ENCODE measurements at places on chromosomes 16 and 17. TPM values are rescaled to one million over a fixed set of nuclear protein-coding genes. Genes with fewer than 3 reads are reported as not detected.

DNA sequence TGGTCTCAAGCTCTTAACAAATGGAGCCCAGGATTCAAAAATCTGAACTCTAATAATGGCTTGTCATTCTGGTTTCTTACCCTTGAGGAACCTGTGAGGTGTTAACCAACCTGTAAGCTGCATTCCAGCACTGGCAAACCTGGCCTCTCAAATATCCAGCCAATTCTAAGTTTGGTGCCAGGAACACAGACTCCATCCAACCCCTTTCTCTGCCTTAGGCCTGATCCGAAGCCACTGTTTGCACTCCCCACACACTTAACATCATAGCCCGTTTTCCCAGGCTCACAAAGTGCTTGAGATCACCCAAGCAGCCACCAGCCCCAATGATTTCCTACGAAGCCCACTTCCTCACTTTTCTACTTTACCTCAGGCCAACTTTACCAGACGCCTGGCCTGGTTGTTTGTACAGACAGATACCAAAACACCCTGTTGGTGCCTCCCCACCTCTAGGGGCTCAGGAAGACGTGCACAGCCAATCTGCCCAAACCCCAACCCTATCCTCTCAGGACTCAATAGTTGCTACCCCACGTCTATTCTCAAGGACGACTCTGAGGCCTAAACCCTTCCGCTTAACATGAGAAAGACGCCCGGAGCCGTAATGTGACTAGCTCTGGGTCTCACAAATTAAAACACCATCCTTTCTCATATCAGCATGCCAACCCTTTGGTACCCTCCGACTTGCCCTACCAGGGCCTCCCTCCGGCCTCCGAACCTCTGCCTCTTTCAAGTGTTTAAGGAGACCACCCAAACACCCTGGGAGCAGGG lies 3.2 kb upstream of the PER1 start:
- DNase-seq = no peak
- peaks cover 32% of the 10 kb centered on the region for H3K4me1 ChIP-seq
- no peak overlapping the region for H3K4me3 ChIP-seq
- no peaks in the 10 kb centered on the region for H3K27me3 ChIP-seq
- peaks cover 21% of the 10 kb centered on the region for H3K36me3 ChIP-seq
- no peak overlapping the region for H3K27ac ChIP-seq

- peaks cover 9% of the 10 kb centered on the region for H3K36me3 ChIP-seq
- H3K27ac ChIP-seq = no peak overlapping the region
- DNase-seq = no peak
- H3K4me1 ChIP-seq = peaks cover 4% of the 10 kb centered on the region
- H3K27me3 ChIP-seq = no peaks in the 10 kb centered on the region
These were observed 18.6 kb upstream of the MNT start for GRCh38 chr17:2419486-2419885.

- no peak overlapping the region for H3K27ac ChIP-seq
- no peaks in the 10 kb centered on the region for H3K4me1 ChIP-seq
- H3K27me3 ChIP-seq = no peaks in the 10 kb centered on the region
- no peaks in the 10 kb centered on the region for H3K36me3 ChIP-seq
These were observed 285.2 kb upstream of the N4BP1 start for GRCh38 chr16:48895142-48895541.

DNA sequence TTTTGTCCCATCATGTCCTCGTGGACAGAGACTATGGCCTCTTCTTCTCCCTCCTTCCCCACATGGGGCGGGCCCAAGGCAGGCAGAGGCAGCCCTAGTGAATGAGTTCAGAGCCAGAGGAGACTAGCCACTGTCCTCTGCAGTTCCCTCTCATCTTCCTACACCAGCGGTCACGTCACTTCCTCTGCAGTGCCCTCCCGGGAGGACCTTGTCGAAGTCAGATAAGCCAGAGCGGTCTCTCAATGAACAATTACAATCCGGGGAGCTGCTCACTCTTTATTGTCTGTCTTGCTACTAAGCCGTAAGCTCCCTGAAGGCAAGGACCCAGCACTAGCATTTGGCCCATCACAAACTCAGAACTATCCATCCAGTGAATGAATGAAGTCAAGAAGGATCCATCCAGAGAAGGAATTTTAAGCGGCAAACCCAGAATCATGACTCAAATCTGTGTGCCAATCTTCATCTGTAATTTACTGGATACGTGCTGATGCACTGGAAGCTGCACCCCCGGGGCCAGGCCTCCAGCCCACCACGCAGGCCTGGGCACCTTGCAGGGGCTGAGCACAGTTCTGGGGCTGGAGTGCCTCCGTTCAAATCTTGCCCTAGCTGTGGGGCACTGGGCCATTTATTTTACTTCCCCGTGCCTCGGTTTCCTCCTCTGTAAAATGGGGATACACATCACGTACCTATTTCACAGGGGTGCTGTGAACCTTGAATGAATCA lies 18.1 kb downstream of the ZNF423 start:
- no peak overlapping the region for H3K4me3 ChIP-seq
- H3K36me3 ChIP-seq = no peaks in the 10 kb centered on the region
- H3K4me1 ChIP-seq = no peaks in the 10 kb centered on the region
- H3K27me3 ChIP-seq = peaks cover 21% of the 10 kb centered on the region

DNA sequence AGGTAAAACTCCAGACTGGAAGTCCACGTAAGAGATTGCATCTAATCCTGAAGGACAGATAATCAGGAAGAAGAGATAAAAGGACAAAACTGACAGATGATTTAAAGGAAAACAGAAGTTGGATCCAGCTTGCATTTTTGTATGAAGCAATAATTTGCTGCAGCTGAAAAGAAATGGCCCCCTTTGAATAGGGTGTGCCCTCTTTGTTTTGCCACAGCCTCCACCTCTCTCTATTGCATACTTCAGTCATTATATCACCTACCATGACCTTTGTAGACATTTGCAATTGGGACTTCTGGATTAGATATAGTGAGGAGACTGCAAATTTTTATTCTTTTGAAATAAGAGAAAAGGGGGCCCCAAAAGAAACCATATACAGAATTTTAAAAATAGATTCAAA lies 8.1 kb downstream of the NOG start:
- no peak overlapping the region for H3K4me3 ChIP-seq
- DNase-seq = no peak
- H3K27me3 ChIP-seq = peaks cover 26% of the 10 kb centered on the region
- peaks cover 33% of the 10 kb centered on the region for H3K4me1 ChIP-seq

- no peak overlapping the region for H3K27ac ChIP-seq
- H3K36me3 ChIP-seq = no peaks in the 10 kb centered on the region
- DNase-seq = no peak
- no peaks in the 10 kb centered on the region for H3K4me1 ChIP-seq
- H3K4me3 ChIP-seq = no peak overlapping the region
These were observed 325.0 kb downstream of the CBLN1 start for GRCh38 chr16:48956620-48957019.

- no peaks in the 10 kb centered on the region for H3K27me3 ChIP-seq
- peaks cover 69% of the 10 kb centered on the region for H3K4me1 ChIP-seq
- no peak overlapping the region for H3K4me3 ChIP-seq
- no peak overlapping the region for H3K27ac ChIP-seq
These were observed 127.3 kb downstream of the PRKCA start for GRCh38 chr17:66429680-66430079.

DNA sequence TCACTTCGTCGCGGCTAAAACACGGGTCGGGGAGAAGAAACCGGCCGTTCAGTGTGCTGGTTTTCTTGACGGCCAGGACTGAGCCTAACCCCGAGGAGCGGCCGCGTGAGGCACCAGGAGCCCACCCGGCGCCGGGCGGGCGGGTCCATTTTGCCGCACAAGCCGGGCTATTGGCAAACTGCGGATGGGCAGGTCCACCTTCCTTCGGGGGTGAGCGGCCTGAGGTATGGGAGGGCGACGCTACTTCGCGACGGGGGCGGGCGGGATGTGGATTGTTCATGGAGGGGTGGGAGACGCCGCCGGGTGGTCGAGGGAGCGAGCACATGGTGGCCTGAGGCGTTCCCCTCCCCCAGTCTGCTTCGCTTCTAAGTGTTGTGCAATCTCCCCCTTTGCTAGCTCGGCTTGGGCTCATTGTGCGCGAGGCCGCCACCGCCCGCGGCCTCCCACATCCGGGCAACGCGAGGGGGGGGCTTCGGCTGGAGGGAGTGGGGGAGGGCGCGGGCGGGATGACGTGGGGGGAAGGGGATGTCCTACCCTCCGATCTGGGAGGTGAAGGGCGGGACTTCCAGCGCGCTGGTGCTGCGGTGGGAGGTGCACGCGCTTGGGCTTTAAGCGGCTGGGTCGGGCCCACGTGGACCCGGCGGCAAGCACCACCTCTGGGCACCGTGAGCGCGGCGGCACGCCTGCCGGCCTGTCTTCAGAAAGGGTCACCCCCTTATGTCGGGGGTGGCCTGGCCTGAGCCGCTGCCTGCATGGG lies 5.9 kb upstream of the CD68 start:
- DNase-seq = peak; percentile 96
- H3K4me3 ChIP-seq = peak overlapping the region; percentile 93
- H3K36me3 ChIP-seq = peaks cover 81% of the 10 kb centered on the region

DNA sequence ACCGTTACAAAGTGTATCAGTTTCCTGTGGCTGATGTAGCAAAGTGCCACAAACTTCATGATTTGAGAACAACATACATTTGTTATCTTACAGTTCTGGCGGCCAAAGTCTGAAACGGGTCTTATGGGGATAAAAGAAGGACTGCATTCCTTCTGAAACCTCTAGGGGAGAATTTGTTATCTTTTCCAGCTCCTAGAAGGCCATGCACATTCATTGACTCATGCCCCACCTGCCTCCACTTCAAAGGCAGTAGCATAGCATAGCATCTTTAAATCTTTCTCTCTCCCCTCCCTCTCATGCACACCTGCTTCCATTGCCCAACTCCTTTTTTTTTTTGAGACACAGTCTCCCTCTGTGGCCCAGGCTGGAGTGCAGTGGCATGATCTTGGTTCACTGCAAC lies 190.7 kb upstream of the DYNLRB2 start:
- H3K27me3 ChIP-seq = no peaks in the 10 kb centered on the region
- no peaks in the 10 kb centered on the region for H3K36me3 ChIP-seq
- H3K27ac ChIP-seq = no peak overlapping the region
- no peak overlapping the region for H3K4me3 ChIP-seq
- no peak for DNase-seq
- H3K4me1 ChIP-seq = no peaks in the 10 kb centered on the region

DNA sequence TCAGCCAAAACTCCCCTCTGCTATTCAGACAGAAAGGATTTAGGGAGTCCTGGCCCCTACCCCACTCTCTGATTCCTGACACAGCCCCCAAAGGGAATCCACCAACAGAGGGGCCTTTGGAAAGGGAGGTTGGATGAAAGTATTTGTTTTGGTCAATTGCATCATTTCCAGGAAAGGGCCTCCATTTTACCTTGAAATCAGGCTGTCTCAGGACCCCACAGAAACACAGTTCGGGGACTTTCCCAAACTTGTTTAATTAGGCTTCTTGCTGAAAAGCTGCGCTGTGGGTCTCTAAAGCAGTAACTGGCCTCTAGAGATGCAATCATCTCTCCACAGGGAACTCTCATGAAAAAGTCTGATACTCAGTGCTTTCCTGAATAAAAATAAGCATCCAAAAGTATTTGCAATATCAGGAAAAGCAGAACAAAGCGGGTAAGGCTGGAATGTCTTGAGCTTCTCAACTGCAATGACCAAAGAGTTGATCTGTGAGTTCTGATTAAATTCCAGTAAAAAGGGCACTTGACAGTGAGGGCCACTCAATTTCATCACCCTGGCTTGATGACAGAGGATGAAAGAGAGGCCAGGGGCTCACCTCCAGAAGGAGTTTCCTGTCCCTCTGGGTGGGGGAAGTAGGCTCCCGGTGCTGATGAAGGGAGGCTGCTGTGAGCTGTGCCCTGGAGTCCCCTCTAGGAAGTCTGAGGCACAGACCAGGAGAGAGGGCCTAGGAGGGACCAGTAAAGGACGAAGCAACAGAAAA lies 36.3 kb downstream of the LYRM9 start:
- H3K36me3 ChIP-seq = no peaks in the 10 kb centered on the region
- no peak overlapping the region for H3K4me3 ChIP-seq
- H3K27me3 ChIP-seq = peaks cover 16% of the 10 kb centered on the region
- no peak overlapping the region for H3K27ac ChIP-seq
- no peak for DNase-seq

DNA sequence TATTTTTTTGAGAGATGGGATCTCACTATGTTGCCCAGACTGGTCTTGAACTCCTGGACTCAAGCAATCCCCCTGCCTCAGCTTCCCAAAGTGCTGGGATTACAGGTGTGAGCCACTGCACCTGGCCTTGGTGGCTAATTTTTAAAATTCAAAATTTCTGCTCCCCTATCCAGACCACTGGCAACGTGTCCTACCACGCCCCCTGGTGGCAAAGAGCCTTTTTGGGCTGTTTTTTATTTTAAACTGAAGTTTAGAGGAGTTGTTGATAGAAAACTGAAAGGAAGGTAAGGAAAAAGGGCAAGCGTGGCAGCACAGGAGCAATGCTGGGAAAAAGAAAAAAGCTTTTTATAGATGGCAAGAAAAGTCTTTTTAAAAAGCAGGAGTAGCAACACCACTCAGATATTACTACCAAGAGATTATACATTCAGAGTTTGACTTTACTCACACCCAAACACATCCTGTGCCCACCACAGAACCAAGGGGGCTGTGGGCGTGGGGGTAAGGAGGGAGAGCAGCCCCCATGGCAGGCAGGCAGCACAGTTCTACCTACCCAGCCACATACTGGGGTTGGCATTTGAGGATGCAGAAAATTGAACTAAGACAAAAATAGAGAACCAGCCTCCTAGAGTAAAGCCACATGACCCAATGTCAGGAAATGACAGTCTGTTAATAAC lies 4.2 kb upstream of the MXRA7 start:
- H3K36me3 ChIP-seq = peaks cover 56% of the 10 kb centered on the region
- H3K27ac ChIP-seq = peak overlapping the region; percentile 91

GRCh38 chr16:22188595-22189442 lies 17.3 kb upstream of the EEF2K start:
- DNase-seq = peak; percentile 81
- peak overlapping the region; percentile 99 for H3K27ac ChIP-seq
- peak overlapping the region; percentile 91 for H3K4me3 ChIP-seq
- H3K4me1 ChIP-seq = peaks cover 42% of the 10 kb centered on the region
- no peaks in the 10 kb centered on the region for H3K36me3 ChIP-seq

- no peak overlapping the region for H3K4me3 ChIP-seq
- no peak for DNase-seq
- H3K4me1 ChIP-seq = peaks cover 48% of the 10 kb centered on the region
- no peak overlapping the region for H3K27ac ChIP-seq
These were observed 10.8 kb downstream of the ZG16B start for GRCh38 chr16:2840914-2841313.

- H3K4me1 ChIP-seq = no peaks in the 10 kb centered on the region
- H3K27me3 ChIP-seq = no peaks in the 10 kb centered on the region
- H3K36me3 ChIP-seq = no peaks in the 10 kb centered on the region
- H3K27ac ChIP-seq = no peak overlapping the region
- DNase-seq = no peak
- H3K4me3 ChIP-seq = no peak overlapping the region
These were observed 196.4 kb upstream of the KCNJ16 start for GRCh38 chr17:69878661-69879060.

ACSM2A gene
- not detected for total RNA-seq

C17orf107 gene
- total RNA-seq = 1.1 TPM

C16orf74 gene
- total RNA-seq = 0.21 TPM

NLRC3 gene
- 92.6 TPM for total RNA-seq

AGRP gene
- total RNA-seq = not detected

CSH2 gene
- not detected for total RNA-seq

HS3ST3B1 gene
- 9.9 TPM for total RNA-seq
